ENCODE measurements at places on chromosomes 1 and 21.

DNA sequence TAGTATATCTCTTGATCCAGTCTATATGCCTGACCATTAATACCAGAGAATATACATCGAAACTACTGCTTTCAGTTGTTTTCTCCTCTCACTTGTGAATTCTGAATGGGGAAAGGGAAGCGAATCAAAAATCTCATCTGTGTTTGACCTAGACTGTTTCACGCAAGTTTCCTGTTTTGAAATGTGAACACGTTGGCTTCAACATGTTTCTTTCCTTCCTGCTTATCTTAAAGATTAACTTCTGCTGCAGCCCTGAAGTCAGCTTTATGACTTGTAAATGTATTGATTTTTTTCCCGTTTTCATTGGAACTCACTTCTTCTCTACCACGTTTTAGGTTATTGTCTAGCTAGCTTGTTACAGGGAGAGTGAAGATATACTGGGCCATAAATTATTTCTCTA lies 49.9 kb downstream of the SNX27 start:
- DNase-seq: no peak

DNA sequence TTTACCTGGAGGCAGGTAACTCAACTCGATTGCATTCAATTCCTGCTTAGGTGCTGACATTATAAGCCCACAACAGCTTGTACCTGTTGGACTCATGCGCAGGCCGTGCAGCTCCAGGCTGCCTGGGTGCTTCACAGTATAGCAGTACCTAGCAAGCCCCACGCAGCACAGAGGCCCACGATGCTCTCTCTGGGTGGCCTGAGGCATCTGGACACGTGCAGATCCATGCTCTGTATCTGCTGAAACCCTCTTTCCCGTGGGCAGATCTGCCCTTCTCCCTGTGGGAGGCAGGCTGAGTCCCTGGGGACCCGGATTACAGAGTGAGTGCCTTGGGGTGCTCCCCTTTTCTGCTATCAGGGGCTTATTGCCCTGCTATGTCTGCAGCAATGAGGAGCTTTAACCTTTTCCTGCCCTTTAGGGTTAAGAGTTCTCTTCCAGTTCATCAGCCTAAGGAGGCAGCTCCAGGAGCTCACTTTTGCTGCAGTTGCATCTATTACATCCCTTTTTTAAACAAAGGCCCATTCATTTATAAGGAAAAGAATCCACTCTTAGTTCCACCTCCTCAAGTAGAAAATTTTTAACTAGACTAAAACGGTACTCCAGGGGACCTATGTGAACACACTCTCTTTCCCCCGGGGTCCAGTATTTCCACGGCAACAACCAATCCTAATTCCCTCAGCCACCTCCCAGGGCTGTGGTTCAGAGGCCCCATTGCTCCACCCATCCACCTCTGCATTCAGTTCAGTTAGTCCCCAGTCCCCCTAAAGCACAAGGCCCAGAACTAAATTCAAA lies 19.3 kb downstream of the ITPKB start:
- DNase-seq: no peak

GRCh38 chr21:34761758-34762330 lies 93.0 kb downstream of the CLIC6 start:
- no peak for DNase-seq

GRCh38 chr1:87305762-87306161 lies 22.9 kb upstream of the LMO4 start:
- no peak for DNase-seq

- DNase-seq: no peak
Observed at GRCh38 chr21:40331172-40331571, 463.9 kb downstream of the PCP4 start.

DNA sequence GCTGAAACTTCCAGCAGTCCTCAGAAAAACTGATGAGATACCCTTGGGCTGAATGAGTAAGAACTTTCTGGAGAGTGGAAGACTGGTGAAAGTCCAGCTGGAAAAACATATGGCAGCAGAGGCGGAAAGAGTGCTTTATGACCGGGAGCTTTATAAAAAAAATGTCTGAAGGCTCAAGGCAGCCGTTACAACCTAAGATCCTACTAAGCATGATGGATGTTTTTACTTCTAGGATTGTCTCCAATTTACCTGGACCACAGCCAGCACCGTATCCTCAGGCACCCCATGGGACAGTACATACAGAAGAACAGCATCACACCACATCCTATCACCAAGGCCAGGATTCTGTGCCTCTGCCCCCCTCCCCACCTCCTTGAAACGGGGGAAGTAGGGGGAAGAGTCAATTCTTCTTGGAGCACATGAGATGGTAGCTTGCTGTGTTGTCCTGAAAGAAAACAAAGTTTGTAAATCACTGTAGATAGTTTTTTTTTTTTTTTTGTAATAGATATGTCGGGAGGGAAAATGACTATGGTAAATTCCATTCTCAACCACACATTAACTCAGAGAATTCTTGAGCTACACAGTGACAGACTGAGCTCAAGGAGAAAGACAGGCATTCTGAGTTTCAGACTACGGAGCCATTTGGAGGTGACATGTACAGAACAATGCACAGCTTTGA lies 11.8 kb upstream of the IRF2BP2 start:
- DNase-seq: no peak

DNA sequence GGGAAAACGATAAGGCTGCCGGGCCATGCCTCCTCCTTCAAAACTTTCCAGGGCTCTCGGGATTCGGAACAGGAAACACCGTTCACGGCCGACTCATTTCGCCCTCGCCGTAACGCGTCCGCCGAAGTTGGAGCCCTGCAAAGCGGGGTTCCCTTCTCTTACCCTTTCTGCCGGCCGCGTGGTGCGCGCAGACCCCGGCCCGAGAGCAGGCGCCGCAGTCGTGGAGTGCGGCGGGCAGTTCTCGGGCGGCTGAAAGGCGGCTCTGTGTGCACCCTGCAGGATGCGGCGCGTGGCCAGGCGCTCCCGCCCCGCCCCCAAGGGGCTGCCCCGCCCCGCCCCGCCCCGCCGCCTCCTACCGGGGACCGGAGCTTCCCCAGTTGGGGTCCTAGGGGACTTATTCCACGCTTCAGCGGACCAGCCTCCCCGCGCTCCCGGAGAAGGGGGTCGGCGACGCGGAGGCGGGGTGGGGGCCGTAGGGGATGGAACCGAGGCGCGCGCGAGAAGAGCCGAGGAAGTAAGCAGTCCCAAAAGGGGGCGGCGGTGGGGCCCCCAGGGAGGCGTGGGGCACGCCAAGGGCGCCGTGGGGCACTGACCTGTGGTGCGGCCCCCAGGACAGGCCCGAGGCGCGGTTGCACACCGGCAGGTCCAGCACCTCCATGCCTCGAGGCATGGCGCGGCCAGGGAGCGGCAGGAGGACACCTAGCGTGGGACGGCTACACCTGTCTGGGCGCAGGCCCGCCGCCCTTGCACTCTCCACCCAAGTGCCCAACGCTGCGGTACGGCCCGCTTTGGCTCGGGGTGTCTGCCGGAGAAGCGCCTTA lies at the start of gene MCOLN2:
Gene MCOLN2, minus strand, starts transcription at position 268 of the 821 bp plus-strand sequence. Its CDS starts 241 bp downstream, at position 27.
- DNase-seq: peak; percentile 5

GRCh38 chr1:239558991-239559390 lies 172.6 kb downstream of the CHRM3 start:
- DNase-seq: no peak

- DNase-seq: no peak
Observed at GRCh38 chr1:30302858-30303257, 420.5 kb downstream of the MATN1 start.

- no peak for DNase-seq
Observed at GRCh38 chr1:41286486-41286885, 44.4 kb upstream of the SCMH1 start.

DNA sequence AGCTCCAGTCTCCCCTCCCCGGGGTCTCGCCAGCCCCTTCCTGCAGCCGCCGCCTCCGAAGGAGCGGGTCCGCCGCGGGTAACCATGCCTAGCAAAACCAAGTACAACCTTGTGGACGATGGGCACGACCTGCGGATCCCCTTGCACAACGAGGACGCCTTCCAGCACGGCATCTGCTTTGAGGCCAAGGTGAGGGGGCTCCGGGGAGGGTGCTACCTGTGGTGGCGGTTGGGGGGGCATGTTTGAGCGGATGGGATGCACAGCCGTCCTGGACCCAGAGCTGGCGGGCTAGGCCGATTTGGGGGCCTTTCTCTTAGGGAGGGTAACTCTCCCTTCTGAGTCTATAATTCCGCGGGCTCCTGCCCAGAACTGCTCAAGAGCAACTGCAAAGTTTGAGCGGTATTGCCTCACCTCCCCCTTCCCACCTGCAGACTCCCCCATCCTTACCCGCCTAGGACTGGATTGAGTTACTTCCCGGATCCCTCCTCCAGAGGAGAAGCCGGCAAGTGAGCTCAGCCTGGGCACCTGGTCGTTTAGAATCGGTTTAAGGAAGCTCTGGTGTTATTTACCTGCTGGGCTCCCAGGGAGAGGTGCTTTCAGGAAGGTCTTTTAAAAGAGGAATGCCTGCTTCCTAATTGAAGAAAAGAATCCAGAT lies 730 bp downstream of the NOS1AP start:
- no peak for DNase-seq

- no peak for DNase-seq
Observed at GRCh38 chr1:46486432-46487015, 3.1 kb upstream of the DMBX1 start.

GRCh38 chr1:69086148-69086547 lies 481.6 kb upstream of the LRRC7 start:
- no peak for DNase-seq

- DNase-seq: no peak
Observed at GRCh38 chr21:46210378-46211136, 18.0 kb downstream of the LSS start.

- DNase-seq: no peak
Observed at GRCh38 chr1:237879195-237879594, 11.5 kb downstream of the ZP4 start.
